ENCODE measurements at places on chromosomes 7 and 10.

GRCh38 chr7:50212666-50213621 is 91.6 kb upstream of the IKZF1 start:
- no peak for DNase-seq

GRCh38 chr7:8594115-8594514 is 160.7 kb downstream of the NXPH1 start:
- no peak for DNase-seq

- DNase-seq, result no peak
These were observed 1.6 kb downstream of the CHST15 start for GRCh38 chr10:124091646-124092249.

GRCh38 chr10:71077796-71078453 is 134.4 kb upstream of the UNC5B start:
- DNase-seq, result no peak
